Lower lobe of right lung (tissue), 2 donors: ENCODE measurements at places on chromosomes 1 and 21. TPM values are rescaled to one million over a fixed set of nuclear protein-coding genes. Genes with fewer than 3 reads are reported as not detected.

- H3K4me1 ChIP-seq: no peaks in the 10 kb centered on the region
- no peaks in the 10 kb centered on the region for H3K27me3 ChIP-seq
- DNase-seq: no peak
- H3K27ac ChIP-seq: no peak overlapping the region
- H3K4me3 ChIP-seq: no peak overlapping the region
- peaks cover 23% of the 10 kb centered on the region for H3K36me3 ChIP-seq
Observed at GRCh38 chr1:44884746-44885145, 41.7 kb upstream of the PTCH2 start.

GRCh38 chr1:28144203-28145135, 32.0 kb downstream of the PTAFR start:
- no peak for DNase-seq
- peaks cover 1% of the 10 kb centered on the region for H3K36me3 ChIP-seq
- H3K27me3 ChIP-seq: no peaks in the 10 kb centered on the region
- peaks cover 6% of the 10 kb centered on the region for H3K4me1 ChIP-seq
- no peak overlapping the region for H3K27ac ChIP-seq
- H3K4me3 ChIP-seq: no peak overlapping the region

FCGR3A gene
- 323 TPM for total RNA-seq

GRCh38 chr1:245972476-245972875, 534.6 kb downstream of the SMYD3 start:
- H3K27ac ChIP-seq: no peak overlapping the region
- no peaks in the 10 kb centered on the region for H3K27me3 ChIP-seq
- no peaks in the 10 kb centered on the region for H3K4me1 ChIP-seq
- H3K36me3 ChIP-seq: no peaks in the 10 kb centered on the region
- no peak for DNase-seq

LAMC1 gene
- total RNA-seq: 96.9 TPM

DNA sequence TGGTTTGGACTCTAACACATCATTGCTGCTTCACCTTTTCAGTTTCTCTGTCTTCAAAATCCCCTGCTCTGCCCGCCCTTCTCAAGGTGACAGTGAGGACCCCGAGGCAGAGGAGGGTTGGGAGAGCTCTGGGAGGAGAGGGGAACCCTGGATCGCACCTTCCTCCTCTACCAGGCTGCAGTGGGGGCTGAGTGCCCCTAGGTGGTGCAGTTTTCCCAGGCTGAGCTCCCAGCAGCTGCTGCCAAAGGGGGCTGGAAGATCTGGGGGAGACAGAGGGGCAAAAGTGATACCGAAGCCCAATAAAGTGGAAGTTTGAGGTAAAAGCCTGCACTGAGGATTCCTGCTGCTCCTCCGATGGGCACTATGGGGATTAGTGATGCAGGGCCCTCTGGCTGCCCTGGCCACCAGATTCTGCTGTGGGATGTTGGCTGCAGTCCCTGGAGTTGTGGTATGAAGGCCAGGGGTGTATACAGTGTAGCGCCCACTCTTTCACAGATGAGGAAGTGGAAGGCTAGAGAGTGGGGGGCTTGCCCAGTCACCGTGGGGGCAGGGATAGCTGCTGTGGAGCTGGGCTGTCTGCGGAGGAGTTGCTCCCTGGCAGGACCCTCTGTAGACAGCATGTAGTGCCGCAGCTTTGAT, 40.7 kb upstream of the SCMH1 start:
- H3K4me3 ChIP-seq: no peak overlapping the region
- no peaks in the 10 kb centered on the region for H3K36me3 ChIP-seq
- peaks cover 13% of the 10 kb centered on the region for H3K4me1 ChIP-seq
- H3K27me3 ChIP-seq: peaks cover 22% of the 10 kb centered on the region
- no peak for DNase-seq

FAM177B gene
- 0.56 TPM for total RNA-seq

DNA sequence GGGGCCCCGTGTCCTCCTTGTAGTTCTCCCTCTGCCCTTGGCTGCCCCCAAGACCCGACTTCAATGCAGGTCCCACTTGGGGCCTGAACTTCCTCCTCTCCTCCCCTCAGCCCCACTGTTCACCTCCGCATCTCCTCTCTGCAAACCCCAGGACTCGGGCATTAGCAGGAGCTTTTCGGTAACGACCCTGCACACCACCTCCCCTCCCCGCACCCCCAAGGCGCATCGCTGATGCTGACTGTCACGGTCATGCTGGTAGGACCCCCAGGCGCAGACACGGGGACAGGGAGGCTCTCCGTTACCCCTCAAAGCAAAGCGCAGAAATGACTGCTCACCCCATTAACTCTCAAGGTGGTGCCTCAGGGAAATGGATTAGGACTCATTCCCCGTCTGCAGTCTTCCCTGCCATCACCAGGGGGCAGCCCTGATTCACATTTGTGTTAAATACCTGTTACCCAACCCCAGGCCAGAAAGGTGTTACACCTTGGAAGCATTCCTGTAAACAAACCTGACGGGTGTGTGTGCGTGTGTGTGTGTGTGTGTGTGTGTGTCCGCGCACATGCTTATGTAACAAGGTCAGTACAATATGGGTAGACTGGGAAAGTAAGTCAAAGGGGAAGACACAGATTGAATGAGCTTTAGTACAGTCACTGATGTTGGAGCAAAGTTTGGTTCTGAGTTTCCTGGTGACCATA, 6.4 kb upstream of the GUCA2B start:
- H3K4me3 ChIP-seq: no peak overlapping the region
- no peak overlapping the region for H3K27ac ChIP-seq
- H3K36me3 ChIP-seq: no peaks in the 10 kb centered on the region

GRCh38 chr1:240149484-240150094, 57.9 kb downstream of the FMN2 start:
- DNase-seq: no peak
- no peaks in the 10 kb centered on the region for H3K4me1 ChIP-seq
- H3K4me3 ChIP-seq: no peak overlapping the region
- H3K27ac ChIP-seq: no peak overlapping the region
- no peaks in the 10 kb centered on the region for H3K27me3 ChIP-seq

DNA sequence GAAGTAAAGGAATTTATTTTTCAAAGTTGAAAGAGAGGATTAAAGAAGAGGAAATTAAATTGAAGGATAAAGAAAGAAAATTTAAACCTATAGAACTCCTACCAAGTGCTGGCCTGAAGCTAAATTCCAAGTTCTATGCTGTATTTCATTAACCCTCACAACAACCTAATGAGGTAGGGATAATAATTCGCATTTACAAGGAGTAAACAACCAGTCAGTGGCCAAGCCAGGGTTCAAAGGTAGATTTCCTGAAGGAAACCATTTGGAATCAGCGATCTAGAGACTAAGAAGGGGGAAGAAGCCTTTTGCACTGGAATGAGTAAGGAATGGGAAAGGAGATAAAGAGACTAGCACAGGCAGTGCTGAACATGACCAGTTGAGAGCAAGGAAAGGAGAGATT, 265.8 kb upstream of the ST6GALNAC5 start:
- no peak for DNase-seq
- H3K4me3 ChIP-seq: no peak overlapping the region
- no peaks in the 10 kb centered on the region for H3K27me3 ChIP-seq
- no peak overlapping the region for H3K27ac ChIP-seq
- no peaks in the 10 kb centered on the region for H3K36me3 ChIP-seq
- no peaks in the 10 kb centered on the region for H3K4me1 ChIP-seq

HSPB7 gene
- total RNA-seq: 4.9 TPM

DNA sequence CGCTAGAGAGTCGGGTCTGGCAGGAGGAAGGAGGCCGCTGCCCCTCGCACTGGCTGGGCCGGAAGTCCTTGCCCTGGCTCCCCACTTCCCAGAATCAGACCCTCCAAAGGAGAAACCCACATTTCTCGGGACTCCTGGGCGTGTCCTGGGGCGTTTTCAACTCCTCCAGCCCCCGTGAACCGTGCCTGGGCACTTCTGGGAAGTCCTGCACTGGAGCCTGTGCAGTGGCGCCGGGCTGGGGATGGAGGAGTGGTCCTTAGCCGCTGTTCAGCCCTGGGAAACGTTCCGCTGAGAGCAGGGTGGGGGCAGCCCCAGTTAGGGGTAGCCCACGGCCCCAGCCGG, 3.0 kb downstream of the IGSF21 start:
- no peak overlapping the region for H3K27ac ChIP-seq
- DNase-seq: no peak
- H3K27me3 ChIP-seq: peaks cover 93% of the 10 kb centered on the region
- H3K4me1 ChIP-seq: peaks cover 16% of the 10 kb centered on the region
- H3K4me3 ChIP-seq: peak overlapping the region; percentile 22

DNA sequence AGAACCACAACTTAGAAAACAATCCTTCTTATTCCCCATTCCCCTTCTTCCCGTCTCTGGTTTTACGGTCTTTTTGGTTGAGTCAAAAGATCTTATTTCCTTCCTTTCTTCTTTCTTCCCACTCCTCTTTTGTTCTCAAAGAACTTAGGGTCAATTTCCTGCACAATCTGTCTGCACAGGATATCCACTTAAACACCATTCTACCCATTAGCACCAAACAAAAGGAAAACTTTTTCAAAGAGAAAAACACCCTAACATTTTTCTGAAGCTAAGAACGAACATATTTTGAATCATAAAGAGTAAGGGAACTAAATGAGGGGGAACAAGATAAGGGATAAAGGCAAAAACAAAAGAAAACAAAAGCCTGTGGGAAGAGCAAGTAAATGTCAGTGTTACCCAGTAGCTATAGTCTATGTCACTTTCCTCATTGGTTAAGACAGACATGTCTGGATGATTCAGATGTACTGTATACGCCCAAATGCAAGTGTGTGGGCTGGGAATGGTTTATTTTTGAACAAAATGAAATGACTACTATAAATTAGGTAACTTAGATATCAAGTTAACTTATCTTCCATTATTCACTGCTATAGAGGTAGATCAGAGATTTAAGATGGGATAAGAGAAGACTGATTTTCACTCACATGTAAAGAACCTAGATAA, 59.9 kb downstream of the TOR3A start:
- H3K27ac ChIP-seq: peak overlapping the region; percentile 34
- no peaks in the 10 kb centered on the region for H3K27me3 ChIP-seq
- H3K4me3 ChIP-seq: peak overlapping the region; percentile 22
- H3K4me1 ChIP-seq: peaks cover 36% of the 10 kb centered on the region
- DNase-seq: no peak
- H3K36me3 ChIP-seq: no peaks in the 10 kb centered on the region

LCE1A gene
- not detected for total RNA-seq

GRCh38 chr1:201828217-201828819, 639 bp upstream of the IPO9 start:
- H3K27me3 ChIP-seq: no peaks in the 10 kb centered on the region
- H3K27ac ChIP-seq: no peak overlapping the region
- no peak for DNase-seq

DHRS3 gene
- 135 TPM for total RNA-seq

RCAN3 gene
- total RNA-seq: 16.7 TPM

DNA sequence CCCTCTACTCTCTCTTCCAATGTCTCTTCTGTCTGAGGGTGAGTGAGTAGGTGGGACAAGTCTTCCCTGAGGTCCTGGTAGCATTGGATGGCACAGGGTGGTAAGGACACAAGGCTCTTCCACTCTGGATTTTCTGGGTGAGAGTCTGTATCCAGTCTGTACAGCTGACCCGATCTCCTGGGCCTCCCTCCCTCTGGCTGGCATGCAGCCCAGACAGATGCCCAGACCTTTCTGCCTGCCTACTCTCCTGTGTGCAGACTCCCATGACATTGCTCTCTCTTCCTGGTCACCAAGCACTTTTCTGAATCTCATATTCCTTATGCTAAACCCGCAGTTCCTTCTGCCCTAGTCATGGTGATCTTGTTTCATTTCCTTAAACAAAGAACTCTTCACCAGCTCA, 100.3 kb downstream of the GRIK3 start:
- H3K4me3 ChIP-seq: no peak overlapping the region
- H3K27ac ChIP-seq: no peak overlapping the region
- no peak for DNase-seq
- no peaks in the 10 kb centered on the region for H3K36me3 ChIP-seq
- peaks cover 31% of the 10 kb centered on the region for H3K27me3 ChIP-seq

- peak overlapping the region; percentile 87 for H3K4me3 ChIP-seq
- H3K36me3 ChIP-seq: peaks cover 12% of the 10 kb centered on the region
- no peaks in the 10 kb centered on the region for H3K27me3 ChIP-seq
Observed at GRCh38 chr21:17612023-17612564, 607 bp downstream of the BTG3 start.

GRCh38 chr1:17045150-17045549, 8.7 kb downstream of the SDHB start:
- peaks cover 64% of the 10 kb centered on the region for H3K36me3 ChIP-seq
- no peak overlapping the region for H3K4me3 ChIP-seq
- H3K27me3 ChIP-seq: no peaks in the 10 kb centered on the region
- H3K27ac ChIP-seq: no peak overlapping the region
- H3K4me1 ChIP-seq: peaks cover 13% of the 10 kb centered on the region
- no peak for DNase-seq

DNA sequence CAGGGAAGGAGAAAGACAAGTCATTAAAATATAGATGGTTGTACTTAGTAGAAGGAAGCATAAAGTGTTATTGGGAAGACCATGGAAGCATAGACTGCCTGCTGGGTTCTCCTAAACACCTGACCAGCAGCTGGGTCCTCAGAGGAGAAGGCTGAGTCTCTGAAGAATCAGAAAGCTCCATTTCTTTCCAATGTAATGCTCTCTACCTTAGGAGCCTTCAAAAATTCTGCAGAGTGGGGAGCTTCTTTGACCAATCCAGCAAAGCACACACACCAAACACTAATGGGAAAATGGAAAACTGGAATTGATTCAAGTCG, 21.1 kb upstream of the BCL10 start:
- H3K27ac ChIP-seq: peak overlapping the region; percentile 79
- H3K4me1 ChIP-seq: peaks cover 27% of the 10 kb centered on the region
- no peak for DNase-seq
- H3K4me3 ChIP-seq: peak overlapping the region; percentile 31

FCRL5 gene
- total RNA-seq: 1.2 TPM

CFHR3 gene
- 0.24 TPM for total RNA-seq

AMPD1 gene
- total RNA-seq: 0.21 TPM

DNA sequence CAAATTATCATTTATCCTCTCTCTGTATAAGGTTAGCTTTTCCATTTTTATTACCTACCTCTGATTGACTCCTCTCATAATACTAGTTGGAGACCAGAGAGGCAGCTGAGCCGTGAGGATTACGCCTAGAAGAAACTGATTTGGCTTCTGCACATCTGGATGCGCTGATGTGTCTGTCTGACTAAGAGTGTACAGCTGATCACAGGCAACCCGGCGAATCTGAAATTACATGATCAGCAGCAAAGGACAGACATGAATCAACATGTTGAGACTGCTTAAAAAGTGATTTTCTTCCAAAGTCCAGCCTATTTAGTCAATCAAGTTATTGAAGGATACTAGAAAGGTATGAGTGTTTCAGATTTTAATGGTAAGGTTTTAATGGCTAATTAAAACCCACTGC, 81.2 kb downstream of the PCSK9 start:
- no peak overlapping the region for H3K27ac ChIP-seq
- H3K4me1 ChIP-seq: no peaks in the 10 kb centered on the region
- no peak for DNase-seq
- peaks cover 93% of the 10 kb centered on the region for H3K36me3 ChIP-seq
- H3K4me3 ChIP-seq: no peak overlapping the region

RNU1-1 gene
- 6,803 TPM for total RNA-seq

GRIK3 gene
- total RNA-seq: 0.27 TPM
